ENCODE measurements at places on chromosomes 5 and 9. TPM values are rescaled to one million over a fixed set of nuclear protein-coding genes. Genes with fewer than 3 reads are reported as not detected.

ANKRD34B gene
- total RNA-seq = not detected

FCN2 gene
- not detected for total RNA-seq

DNA sequence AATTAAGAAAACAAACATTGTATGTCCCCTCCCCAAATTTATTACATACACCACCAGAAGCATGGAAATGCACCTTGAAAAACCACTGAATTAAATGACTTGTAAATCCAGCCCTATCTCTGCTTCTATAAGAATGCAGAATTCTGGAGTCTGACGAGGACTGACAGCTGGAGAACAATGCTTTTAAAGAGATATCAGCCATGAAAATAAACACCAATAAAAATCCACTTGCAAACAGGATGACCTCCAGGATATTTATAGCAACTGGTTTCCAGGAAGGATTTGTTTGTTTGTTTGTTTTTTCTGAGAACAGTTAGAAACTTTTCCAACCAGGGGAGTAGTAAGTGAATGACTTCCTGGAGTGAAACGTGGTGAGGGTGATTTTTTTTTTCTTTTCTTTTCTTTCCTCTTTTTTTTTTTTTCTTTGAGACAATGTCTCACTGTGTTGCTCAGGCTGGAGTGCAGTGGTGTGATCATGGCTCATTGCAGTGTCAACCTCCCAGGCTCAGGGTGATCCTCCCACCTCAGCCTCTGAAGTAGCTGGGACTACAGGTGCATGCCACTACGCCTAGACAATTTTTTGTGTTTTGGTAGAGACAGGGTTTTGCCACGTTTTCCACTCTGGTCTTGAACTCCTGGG is 38.7 kb upstream of the SLC36A1 start:
- no peaks in the 10 kb centered on the region for H3K4me1 ChIP-seq
- H3K4me3 ChIP-seq = no peak overlapping the region
- no peak overlapping the region for H3K27ac ChIP-seq
- no peak for DNase-seq

- no peak for DNase-seq
- peaks cover 2% of the 10 kb centered on the region for H3K27me3 ChIP-seq
- H3K36me3 ChIP-seq = peaks cover 1% of the 10 kb centered on the region
- H3K27ac ChIP-seq = no peak overlapping the region
These were observed 3.8 kb upstream of the MIGA2 start for GRCh38 chr9:129032541-129033159.

SHC3 gene
- not detected for total RNA-seq

DNA sequence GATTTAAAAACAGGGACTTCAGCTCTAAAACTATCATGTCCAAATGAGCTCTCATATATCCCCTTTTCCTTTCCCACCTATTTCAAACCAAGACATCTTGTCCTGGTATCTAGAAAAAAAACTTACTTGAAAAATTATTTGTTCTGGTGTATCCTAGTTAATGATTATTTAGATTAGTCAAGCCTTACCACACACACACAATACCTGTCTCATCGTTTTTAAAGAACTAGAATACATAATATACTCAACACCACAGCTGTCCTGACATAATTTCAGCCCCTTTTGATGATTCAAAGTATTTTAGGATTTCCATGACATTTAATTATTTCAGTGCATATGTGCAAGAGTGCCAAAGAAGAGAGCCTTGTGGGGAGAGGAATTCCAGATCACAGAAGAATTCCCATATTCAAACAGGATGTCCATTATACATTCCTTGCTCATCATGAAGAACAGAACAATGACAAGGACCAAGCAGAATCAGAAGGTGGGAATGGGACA is 233.7 kb downstream of the SMARCA2 start:
- H3K4me1 ChIP-seq = no peaks in the 10 kb centered on the region
- H3K36me3 ChIP-seq = no peaks in the 10 kb centered on the region
- H3K4me3 ChIP-seq = no peak overlapping the region
- H3K27ac ChIP-seq = no peak overlapping the region
- no peak for DNase-seq
- peaks cover 16% of the 10 kb centered on the region for H3K27me3 ChIP-seq

LHX3 gene
- not detected for total RNA-seq
